ENCODE measurements at places on chromosomes 6 and 20. TPM values are rescaled to one million over a fixed set of nuclear protein-coding genes. Genes with fewer than 3 reads are reported as not detected.

DNA sequence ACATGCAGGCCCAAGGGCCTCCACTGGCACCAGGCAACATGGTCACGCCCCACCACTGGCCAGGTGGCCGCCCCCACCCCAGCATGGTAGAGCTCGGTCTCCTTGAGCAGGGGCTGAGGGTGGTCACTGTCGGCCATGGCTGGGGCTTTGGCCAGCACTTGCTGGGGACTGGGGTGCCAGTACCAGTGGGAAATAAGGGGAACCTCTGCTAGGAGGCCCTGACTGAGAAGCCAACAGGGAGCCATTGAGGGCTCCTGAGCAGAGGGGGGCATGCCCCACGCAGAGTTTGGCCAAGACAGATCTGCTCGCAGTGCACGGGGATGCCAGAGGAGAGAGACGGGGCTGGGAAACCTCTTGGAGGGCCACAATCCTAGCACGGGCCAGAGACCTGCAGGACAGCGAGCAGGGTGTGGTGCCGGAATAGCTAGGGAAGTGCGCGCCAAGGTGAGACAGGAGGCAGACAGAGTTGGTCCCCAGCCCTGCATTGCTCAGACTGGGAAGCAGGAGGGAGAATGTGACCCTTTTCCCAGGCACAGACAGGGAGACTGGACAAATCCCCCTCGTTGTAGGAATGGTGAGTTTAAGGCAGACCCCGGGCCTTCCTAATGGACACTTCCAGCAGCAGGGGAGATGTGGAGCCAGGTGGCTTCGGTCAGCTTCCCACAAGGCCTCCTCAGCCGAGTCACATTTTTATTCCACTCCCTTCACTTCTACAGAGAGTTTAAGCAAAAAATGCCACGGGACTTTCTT is 179.0 kb upstream of the CST7 start:
- no peak for DNase-seq

NHLRC1 gene
- total RNA-seq = 0.40 TPM

- DNase-seq = no peak
Measured at GRCh38 chr20:1811621-1812498, 83.3 kb upstream of the SIRPA start.

SLPI gene
- 68.1 TPM for total RNA-seq

- no peak for DNase-seq
Measured at GRCh38 chr20:24963672-24964505, 14.8 kb downstream of the CST7 start.

GRCh38 chr6:4351520-4352321 is 216.3 kb upstream of the ECI2 start:
- peak; percentile 39 for DNase-seq

BAG2 gene
- 20.4 TPM for total RNA-seq

DNA sequence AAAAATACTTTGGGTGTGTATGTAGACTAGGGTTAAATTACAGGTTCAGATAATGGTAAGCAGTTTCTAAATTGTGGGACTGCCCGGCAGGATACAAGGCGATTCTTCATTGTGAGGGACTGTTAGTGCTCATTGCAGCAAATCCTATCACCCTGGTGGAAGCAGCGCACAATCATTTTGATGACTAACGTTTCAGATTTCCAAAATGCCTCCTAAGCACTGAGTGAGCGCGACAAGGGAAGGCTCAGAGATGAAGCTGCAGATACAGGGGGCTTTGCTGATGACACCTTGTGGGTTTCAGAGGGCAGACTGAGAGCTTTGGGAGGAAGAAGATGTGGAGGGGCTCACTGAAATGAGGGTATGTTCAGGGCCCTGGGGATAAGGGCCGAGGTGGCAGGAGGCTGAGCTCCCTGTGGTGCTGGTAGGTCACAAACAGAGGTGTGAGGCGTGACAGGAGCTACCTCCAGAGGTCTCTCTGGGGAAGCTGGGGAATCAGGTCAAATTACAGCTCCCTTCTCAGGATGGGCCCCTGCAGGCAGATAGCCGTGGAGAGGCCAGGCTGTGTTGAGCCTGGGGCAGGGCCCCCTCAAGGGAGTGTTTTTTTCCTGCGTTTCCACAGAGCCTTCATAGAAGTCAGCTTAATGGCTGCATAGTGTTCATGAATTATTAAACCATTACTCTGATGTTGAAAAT is 84.5 kb upstream of the FYN start:
- DNase-seq = no peak

GRCh38 chr6:73513496-73513854 is 7.4 kb downstream of the EEF1A1 start:
- DNase-seq = no peak

DNA sequence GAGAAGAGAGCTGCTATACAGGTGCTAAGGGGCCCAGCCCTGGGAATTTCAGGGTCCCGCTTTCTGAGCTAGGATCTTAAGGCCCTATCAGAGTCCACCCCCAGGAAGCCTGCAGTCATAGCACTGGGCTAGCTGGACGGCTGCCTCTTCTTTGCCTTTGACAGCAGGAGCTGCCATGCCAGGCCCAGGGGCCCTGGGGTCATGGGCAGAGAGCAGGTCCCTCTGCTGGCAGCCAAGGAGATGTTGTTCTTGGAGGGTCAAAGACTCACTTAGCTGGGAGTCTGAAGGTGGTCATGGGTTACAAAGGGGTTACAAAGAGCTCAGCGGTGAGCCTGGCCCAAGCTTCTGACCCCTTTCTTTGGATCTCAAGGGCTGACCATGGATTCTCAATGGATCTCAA is 52.7 kb downstream of the RPP21 start:
- no peak for DNase-seq

All from epithelial cell of proximal tubule (primary cell).